CD4-positive, alpha-beta T cell treated with Interleukin-12 subunit alpha and Interleukin-12 subunit beta, for 1 hour (primary cell): ENCODE measurements at places on chromosomes 13 and 19.
A peak's percentile ranks its signal among the peaks of the same experiment; 100 is the strongest.

GRCh38 chr13:20305587-20305986 is 73.5 kb upstream of the GJB6 start:
- no peak for DNase-seq

GRCh38 chr13:106063591-106064313 is 471.7 kb downstream of the EFNB2 start:
- DNase-seq = no peak

- DNase-seq = no peak
Measured at GRCh38 chr19:45542234-45542668, 35.0 kb downstream of the VASP start.

DNA sequence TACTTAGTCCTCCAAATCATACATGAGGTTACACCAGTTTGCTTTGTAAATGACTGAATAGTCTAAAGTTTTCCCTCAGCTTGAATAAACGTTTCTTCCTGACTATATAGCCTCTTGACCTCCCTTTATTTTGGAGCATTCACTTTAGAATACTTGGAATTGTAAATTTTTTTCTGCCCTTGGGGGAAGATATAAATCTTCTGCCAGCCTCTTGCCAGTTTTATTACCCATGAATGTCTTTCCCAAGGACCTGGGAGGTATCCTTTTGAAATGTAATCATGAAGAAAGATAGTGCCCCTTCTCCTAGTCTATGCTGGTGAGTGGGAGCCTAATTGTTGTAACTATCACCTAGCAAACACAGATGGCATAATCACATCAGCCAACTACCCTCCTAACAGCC is 2033.9 kb upstream of the PCDH20 start:
- DNase-seq = no peak

DNA sequence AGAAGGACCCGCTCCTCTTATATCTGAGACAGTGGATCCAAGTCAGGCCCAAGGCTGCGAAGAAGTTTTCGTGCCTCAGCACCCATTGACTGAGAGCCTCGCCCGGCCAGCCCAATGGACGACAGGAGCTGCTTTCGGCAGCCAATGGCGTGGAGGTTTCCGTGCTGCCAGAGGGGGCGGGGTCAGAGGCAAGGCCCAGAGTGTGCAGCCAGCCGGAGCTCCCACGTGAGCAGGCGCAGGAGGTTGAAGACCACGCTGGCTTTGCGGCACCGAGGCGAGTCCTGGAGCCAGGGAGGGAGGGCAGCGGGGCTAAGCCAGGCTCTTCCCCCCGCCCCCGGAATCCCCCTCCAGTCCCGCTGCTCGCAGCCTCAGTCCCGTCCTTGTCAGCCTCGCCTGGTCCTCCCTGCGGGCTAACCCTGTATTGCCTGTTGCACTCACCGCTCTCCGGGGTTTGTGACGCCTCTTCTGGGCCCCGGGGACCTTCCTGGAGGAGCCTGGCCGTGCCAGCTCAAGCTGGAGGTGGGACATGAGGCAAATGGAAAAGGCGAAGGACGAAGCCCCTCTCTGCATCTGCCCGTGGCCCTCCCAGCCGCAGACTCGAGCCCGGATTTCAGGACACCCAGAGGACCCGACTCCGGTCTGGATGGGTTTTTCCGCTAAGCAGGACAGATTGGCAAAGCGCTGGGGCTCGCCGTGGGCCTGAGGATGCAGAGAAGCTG is 1.5 kb downstream of the IFNL4 start:
- peak; percentile 53 for DNase-seq

- DNase-seq = no peak
Measured at GRCh38 chr13:26036383-26036782, 15.4 kb downstream of the SHISA2 start.

DNA sequence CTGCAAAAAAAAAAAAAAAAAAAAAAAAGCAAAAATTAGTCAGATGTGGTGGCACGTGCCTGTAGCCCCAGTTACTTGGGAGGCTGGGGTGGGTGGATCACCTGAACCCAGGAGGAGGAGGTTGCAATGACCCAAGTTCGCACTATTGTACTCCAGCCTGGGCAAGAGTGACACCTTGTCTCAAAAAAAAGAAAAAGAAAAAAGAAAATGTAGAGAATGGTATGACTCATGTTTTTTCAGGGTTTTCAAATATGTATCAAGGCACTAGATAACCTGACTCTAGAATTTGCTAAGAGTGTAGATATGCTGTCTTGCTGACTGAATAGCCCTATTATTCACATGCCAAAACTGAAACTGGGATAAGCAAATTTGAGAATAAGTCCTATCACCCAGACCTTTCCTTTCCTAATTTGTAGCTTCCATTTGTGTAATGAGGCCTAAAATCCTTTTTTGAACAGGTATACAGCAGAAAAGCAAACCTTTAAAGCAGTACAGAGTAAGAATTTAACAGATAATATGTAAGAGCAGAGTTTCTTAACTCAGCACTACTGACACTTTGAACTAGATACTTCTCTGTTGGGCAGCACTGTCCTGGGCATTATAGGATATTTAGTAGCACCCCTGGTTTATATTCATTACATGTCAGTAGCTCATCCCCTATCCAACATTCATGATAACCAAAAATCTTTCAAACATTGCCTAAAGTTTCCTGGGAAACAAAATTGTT is 108.6 kb downstream of the ELF1 start:
- DNase-seq = no peak

GRCh38 chr13:73082471-73082870 is 23.7 kb downstream of the KLF5 start:
- DNase-seq = no peak

GRCh38 chr13:61316647-61317046 is 99.0 kb downstream of the PCDH20 start:
- DNase-seq = no peak

DNA sequence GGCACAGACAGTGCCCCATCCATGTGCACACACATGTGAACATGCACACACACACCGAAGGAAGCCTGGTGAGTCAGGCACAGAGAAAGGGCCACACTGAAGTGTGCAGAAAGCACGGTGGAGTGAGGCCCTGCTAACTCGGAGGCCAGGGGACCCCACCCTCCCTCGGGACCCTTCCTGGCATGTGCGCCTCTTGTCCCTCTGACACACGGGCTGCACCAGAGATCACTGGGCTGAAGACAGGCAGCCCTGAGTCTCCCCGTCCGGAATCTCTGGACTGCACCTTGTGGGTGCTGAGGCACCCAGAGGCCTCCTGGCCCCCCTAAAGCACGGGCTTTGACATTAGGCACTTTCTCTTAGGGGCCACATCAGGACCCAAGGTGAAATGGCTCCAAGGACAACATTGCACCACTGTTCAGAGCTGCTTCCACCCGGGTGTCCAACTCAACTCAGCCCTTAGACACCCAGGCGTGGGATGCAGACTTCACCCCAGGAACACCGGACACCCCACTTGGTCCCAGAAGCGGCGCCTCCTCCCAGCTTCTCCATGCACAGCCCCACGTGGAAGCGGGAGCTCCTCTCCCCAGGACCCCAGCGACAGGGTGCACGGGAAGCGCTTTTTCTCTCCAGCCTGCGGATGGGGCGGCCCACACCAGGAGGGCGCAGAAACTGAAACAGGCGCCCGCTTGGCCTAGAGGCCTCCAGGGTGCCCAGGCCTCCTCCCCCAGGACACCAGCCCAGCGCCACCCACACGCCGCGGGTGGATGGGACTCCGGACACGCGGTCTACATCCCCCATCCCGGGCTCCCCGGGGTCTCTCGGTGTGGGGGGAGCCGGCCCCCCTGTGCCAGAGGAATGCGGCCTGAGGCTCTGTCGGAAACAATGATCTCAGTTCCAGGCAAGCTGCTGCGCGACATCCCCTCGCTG is 90.2 kb downstream of the SPACA7 start:
- no peak for DNase-seq

- no peak for DNase-seq
Measured at GRCh38 chr13:44601586-44601985, 25.5 kb upstream of the TSC22D1 start.

DNA sequence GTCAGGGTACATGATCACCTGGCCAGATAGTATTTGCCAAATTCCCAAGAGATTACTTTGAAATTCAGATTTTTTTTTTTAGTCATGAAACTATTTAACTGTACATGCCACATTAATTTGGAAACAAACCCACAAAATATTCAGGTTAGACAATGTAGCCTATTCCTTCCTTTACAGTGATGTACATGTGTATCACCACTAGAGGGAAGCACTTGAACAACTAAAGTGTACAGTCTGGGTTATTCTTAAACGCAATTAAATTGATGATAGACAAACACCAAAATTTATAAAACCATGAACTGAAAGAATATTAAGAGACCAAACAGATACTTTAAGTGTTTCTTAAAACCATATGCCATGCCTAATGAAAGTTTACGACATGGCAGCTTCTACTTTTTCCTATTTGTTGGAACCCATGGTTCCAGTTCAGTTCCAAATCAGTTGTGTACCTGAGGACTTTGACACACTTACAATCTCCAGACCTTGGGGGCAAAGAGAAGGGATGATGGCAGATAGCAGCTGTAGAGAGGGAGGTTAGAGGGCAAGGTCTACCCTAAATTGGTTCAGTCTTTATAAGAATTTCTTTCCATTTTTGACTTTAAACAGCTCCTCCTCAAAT is 52.8 kb downstream of the TNFSF13B start:
- peak; percentile 59 for DNase-seq

- DNase-seq = no peak
Measured at GRCh38 chr13:22934744-22935523, 245.8 kb upstream of the SGCG start.
